Gastroesophageal sphincter (tissue), 4 donors: ENCODE measurements at places on chromosomes 7 and 10. TPM values are rescaled to one million over a fixed set of nuclear protein-coding genes. Genes with fewer than 3 reads are reported as not detected.
A peak's percentile ranks its signal among the peaks of the same experiment; 100 is the strongest.

FBXO24 gene
- total RNA-seq, result 1.9 TPM

RBM20 gene
- total RNA-seq, result 5.6 TPM

CALHM1 gene
- total RNA-seq, result not detected

AGAP5 gene
- 4.5 TPM for total RNA-seq

DNA sequence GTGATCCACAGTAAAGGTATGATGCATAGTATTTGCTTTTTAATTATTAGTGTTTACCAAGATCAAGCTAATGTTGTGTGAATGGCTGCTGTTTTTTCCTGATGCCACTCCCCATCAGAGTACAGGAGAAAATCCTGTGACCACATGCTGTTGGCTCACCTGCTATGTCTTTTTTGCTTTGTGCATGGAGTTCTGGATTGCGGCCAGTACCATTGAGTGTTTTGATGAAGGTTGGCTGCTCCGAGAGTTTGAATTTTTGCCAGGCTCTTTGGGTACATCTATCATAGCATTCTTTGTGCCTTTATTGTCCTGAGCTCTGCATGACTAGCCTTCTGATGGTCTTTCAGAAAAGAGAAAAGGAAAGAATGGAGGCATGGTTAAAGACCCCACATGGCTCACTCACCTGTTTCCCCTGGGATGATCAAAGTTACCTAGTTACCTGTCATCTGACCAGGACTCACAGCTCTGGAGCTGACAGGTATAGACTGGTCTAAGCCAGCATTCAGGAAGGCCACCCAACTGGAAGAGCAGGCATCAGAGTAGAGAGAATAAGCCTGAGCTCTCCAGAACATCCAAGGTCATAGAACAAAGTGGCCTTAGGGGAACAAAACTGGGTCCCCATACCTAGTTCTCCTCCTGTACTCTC, 11.8 kb upstream of the SGPL1 start:
- no peak for ATAC-seq

DNA sequence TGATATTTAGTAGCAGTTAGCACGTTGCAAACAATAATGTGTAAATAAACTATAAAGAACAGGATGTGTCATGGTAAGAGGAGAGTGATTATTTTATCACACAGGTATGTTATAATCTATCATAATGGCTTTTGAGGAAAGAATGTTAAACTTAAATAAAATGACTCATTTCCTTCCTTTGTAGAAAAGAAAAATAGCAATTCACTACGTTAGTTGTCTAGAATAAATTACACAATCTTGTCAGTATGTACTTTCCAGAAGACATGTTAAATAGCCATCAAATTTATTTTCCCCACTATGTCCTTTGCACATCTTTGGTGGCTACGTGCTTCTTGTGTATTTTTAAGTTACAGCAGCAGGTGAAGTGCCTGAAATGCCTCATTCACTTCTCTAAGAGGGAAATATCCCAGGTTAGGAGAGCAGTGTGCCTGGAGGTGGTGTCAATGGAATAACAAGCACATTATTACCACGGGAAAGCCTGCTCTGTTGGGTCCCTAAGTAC, 133.8 kb downstream of the SEMA3A start:
- no peak for ATAC-seq

DNA sequence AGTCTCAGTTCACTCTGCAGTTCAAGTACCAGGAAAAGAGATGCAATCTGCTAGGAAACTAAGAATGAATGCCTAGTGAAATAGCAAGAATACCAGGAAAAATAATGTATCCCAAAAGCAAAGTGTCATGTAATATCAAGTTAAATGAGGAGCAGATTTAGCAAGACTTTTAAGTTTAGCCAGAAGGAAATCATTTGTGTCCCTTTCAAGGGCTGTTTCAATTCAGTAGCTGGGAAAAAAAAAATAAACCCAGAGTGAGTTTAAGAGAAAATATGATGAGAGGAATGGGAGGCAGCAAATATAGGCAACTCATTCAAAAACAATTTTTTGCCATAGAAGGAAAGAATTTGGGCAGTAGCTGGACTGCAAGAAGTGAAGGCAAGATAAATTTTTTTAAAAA, 135.8 kb downstream of the DGKB start:
- ATAC-seq, result no peak

DNA sequence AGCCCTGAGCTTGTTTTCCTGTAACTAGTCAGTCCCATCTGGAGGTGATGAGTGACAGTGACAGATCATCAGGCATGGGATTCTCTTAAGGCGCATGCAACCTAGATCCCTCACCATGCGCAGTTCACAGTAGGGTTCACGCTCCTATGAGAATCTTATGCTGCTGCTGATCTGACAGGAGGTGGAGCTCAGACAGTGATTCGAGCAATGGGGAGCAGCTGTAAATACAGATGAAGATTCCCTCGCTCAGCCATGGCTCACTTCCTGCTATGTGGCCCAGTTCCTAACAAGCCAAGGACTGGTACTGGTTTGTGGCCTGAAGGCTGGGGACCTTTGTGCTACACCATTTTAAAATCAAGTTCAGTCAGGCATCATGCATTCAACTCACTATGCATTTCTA, 221.7 kb downstream of the KIAA1217 start:
- ATAC-seq, result no peak

DNA sequence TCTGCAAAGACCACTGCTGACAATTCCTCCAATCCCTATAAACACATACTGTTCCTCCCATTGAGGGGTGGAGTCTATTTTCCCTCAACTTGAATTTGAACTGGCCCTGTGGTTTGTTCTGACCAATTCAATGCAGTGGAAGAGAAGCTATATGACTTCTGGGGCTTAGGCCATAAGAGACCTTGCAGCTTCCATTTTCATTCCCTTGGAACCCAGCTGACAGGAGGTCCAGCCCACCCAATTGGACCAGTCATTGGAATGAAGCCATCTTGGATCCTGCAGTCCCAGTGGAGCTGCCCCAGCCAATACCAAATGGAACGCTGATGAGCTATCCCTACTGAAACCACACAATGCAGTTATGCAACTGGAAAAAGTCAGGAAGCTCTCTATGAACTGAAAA, 8.9 kb upstream of the TMED4 start:
- no peak for ATAC-seq

GRCh38 chr10:102069071-102069470, 3.9 kb downstream of the HPS6 start:
- no peak for ATAC-seq

DNA sequence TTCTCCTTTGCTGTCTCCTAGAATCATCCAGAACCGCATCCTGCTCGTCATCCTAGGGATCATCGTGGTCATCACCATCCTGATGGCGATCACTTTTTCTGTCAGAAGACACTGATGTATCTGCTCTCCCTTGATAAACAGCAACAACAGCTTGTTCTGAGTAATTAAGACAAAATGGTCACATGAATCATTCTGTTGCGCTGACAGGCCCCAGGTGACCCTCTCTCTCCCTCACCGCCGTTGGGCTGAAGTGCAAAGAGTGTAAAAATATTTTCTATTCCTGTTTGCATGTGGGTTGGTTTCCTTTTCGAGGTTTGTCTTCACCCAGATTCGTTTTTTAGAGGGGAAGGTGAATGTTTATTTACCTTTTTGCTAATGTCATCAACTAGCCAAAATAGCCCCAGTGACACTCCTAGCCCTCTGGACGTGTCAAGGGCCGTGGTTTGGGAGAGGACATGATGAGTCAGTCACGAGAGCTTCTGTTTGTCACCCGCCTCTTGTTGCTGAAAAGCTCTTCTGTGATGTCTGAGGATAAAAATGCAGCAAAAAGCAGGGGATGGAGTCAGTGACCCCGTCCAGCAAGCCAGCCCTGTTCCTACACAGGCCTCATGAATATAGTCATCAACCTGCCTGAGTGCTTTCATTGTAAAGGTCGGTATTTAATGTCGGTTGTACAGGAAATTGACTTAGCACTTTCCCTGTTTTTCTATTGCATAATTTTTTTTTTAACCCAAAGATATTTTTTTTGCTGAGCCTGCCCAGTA, 134.6 kb upstream of the TCF7L2 start:
- peak; percentile 7 for ATAC-seq

DNA sequence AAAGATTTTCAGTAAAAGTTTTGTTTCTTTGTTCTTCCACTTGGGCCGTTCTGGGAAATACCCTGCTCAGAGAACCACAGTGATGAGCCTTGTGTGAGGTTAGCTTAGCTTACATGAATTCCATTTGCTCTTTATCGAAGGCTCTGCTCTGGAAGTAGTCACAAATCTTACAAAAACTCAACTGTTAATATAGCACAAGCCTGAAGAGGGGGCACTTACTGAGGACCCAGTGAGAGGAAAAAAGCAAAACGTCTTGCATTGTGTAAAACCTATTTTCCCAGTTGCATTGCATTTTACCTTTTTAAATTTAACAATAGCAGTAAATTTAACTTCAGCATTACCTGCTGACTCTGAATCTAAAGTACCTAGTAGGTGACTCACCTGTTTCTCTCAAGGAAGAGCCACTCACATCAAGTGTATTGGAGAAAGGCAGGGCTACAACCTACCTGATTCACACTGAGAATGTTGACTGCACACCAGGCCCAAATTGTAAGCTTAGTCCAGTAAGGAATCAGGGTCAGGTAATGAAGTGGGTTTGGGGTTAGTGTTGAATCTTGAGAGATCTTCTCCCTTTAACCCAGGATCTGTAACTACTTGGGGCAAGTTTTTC, 42.3 kb downstream of the PPP1R17 start:
- ATAC-seq, result no peak

DNA sequence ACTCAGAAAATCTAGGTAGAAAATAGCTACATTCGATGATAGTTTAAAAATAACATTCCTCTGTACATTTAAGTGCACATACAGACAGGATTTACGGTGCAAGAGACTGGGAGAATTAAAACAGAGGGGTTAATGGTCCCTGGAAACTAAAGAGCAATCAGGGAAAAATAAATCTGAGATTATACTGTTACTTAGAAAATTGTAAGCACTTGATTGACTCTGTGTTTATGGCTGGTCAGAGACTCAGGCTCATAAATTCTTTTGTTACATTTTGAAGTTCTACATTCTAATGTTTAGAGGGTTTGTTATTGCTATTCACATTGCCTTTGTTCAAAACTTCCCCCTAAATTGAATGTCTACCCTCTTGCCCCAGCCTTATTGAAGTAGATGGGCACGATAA, 54.4 kb downstream of the CDCA7L start:
- ATAC-seq, result no peak

GRCh38 chr7:7970531-7971307, 2.1 kb downstream of the GLCCI1 start:
- no peak for ATAC-seq

DNA sequence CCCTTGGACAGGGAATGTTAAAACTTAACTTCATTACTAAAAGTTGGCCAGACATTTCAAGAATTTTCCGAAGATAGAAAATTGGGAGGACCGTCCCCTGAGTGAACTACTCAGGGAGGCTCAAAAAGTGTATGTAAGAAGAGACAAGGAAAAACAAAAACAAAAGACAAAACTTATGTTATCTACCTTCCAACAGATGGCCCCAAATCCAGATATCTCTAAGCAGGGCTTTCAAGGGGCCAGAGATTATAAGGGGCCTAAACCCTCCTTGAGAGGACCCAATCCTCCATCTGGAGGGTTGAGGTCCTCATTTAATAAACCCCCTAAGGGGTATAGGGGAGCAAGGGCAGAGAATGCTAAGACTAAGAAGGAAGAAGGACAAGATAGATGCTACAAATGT, 203.6 kb downstream of the SH2D4B start:
- no peak for ATAC-seq

- ATAC-seq, result no peak
Observed at GRCh38 chr7:31284106-31284505, 56.4 kb downstream of the NEUROD6 start.

GRCh38 chr10:62738916-62739315, 65.6 kb upstream of the ADO start:
- ATAC-seq, result no peak

DNA sequence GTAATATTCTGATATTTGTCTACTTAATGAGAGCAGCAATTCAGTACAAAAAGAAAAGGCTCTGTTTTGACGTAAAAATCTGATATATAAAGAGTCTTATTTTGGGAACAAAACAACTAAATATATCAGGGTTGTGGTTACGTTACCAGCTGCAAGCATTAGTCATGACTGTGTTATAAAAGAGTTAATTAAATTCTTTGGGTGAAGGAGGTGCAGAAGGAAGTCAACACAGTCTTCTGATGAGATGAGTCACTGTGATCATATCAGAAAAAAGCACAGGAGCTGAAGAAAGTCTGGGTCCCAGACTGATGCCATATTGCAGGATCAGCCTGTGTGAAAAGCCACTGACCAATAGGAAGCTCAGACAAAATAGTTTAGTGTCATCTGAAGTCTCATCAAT, 234.3 kb upstream of the TEX47 start:
- ATAC-seq, result no peak

DNA sequence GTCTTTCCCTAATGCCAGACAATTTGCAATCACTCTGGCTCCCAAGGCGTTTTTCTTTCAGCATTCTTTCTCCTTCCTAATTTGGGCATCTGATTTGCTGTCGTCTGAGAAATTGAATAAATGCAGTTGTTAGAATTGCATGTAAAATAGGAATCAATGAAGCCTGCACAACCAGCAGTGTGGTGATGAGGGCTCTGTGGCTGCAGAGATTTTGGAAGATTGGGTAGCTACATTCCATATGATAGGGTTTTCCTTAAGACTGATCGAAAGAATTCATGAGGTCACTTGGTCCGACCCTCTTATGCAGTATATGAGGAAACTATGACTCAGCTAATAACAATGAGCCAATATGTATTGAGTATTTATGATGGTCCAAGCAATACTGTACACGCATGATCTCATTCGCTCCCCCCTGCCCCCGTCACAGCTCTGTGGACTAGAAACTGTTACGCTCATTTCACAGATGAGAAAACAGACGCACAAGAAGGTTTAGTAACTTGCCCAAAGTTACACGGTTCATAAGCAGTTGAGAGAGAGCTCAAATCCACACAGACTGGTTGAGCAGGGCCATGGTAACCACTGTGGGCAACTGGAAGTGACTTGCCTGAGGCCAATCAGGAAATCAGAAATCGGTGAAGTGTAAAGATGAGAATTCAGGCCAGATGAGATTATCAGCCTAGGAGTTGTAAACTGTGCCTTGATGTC, 527.2 kb downstream of the GATA3 start:
- no peak for ATAC-seq

GRCh38 chr10:28496481-28496961, 36.4 kb upstream of the WAC start:
- ATAC-seq, result no peak

GRCh38 chr10:129678186-129678585, 211.1 kb downstream of the MGMT start:
- no peak for ATAC-seq

DNA sequence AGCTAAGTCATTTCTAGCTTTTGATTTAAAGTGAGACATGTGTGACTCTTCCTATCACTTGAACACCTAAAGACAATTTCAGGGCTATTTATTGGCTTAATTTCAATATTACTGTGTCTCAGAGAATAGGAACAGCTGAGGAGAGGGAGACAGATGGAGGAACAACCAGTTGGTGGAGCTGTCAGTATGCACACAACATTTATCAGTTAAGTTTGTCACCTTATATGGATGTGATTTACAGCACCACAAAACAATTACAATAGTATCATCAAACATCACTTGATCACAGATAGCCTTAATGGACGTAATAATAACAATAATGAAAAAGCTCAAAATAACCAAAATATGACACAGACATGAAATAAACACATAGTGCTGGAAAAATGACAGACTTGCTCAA, 129.6 kb downstream of the NPSR1 start:
- ATAC-seq, result no peak
